WTC11 (cell line): ENCODE measurements at places on chromosomes 12 and 14. TPM values are rescaled to one million over a fixed set of nuclear protein-coding genes. Genes with fewer than 3 reads are reported as not detected.

- no peak for DNase-seq
These were observed 115.7 kb downstream of the LLPH start for GRCh38 chr12:66014818-66015217.

DNA sequence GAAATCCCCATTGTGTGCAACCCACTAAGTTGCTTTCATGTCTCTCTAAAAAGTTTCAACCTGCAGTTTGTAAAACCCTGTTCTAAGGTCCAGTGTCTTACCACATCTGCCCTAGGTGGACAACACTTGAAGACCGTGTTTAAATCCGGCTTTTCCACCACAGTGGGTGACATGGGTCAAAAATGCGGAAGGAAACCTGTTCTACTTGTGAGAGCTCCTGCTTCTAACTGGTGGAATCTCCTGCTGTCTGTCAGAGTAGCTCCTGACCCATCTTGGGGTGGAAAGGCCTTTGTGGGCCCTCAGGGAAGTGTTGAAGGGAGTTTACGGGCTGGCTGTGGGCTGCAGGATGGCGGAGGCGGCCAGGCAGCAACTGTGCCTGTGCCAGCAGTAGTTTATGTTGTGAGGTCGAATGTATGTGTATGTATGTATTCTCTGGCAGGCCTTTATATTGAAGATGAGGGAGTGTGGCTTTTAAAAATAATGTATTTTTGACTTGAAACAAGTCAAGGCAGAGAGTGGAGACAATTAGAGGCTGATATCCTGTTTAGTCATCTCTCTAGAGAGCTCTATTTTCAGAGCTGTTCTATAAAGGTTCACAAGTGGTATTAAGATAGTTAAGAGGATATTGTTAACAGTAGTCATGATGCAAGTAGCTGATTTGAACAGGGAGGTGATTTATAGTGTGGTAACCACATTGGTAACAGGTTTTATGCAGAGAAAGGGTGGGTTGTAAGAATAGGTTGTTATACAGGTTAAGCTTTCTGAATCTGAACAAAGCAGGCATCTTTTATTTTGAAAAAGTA lies 67.0 kb downstream of the PRKCH start:
- DNase-seq = no peak

Gene BIN2
- total RNA-seq = 0.14 to 0.44 TPM (median 0.20 TPM) in 3 replicates

DNA sequence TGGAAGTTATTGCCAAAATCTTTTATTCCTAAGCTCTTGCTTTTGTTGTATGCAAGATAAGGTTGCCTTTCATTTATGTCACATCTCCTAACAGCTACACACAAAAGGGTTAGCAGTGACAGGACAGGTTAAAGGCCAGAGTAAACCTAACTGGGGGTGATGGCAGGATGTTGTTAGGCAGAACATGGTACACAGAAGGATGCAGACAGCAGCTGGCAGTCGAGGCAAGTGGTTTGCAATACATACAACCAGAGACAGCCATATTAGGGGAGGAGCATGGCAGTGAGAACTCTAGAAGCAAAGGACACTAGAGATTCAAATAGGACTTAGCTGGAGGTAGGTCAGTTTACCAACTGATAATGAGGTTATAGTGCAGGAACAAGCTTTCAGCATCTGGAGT lies 2.7 kb upstream of the ABCD2 start:
- no peak for DNase-seq

- no peak for DNase-seq
These were observed 48.9 kb downstream of the AMN start for GRCh38 chr14:102971314-102971713.

Gene CACNA1C
- 1.7 to 2.2 TPM (median 2.1 TPM) in 3 replicates for total RNA-seq

Gene TTC6
- total RNA-seq = 0.09 to 0.11 TPM in 2 of 3 replicates, not detected in the other

DNA sequence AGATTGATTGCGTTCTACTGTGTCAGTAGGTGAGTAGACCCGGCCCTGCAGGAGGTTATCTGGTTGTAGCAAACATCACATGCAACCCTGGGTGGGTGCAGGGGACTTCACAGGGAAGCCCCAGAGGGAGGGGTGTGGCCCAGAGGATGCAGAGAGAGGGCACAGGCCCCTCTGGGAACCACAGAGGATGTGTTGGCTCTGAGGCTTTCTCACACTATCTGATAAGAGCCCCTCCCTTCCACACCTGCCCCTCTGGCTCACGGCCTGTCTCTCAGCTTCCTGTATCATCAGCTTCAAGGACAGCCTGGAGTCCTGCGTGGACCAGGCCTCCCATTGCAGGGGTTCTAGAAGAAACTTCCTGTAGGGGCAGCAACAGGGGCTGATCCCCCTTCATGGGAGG lies 101.9 kb downstream of the RIN3 start:
- DNase-seq = no peak

Gene CIROP
- 0.07 to 0.11 TPM in 2 of 3 replicates, not detected in the other for total RNA-seq

- no peak for DNase-seq
These were observed 257.3 kb downstream of the GLT1D1 start for GRCh38 chr12:129110575-129110974.

Gene CEBPE
- not detected in 3 replicates for total RNA-seq

- DNase-seq = no peak
These were observed 26.0 kb downstream of the ERGIC2 start for GRCh38 chr12:29354954-29355353.

DNA sequence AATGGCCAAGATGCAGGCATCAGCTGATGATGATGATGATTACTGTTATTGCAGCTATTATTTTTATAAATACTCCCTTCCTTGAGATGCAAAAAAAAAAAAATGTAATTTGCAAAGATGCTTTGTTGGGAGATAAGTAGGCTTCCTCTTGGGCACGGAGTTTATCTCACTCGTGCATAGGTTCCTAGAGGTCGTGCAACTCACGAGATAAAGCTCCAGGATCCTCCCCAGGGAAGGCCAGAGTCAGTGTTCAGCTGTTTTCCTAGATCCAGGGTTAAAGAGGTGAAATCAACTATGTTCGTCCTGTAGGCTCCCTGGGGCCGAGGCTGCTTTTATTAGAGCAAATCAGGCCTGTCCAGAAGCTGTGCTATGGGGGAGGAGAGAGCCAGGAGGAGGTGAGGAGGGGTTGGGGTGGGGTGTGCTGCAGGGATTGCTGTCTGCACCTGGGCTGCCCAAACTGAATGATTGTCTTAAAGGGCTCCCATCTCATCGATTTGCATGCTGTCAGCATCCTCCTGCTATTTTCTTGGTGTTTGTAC lies 270.3 kb downstream of the NRXN3 start:
- DNase-seq = no peak

DNA sequence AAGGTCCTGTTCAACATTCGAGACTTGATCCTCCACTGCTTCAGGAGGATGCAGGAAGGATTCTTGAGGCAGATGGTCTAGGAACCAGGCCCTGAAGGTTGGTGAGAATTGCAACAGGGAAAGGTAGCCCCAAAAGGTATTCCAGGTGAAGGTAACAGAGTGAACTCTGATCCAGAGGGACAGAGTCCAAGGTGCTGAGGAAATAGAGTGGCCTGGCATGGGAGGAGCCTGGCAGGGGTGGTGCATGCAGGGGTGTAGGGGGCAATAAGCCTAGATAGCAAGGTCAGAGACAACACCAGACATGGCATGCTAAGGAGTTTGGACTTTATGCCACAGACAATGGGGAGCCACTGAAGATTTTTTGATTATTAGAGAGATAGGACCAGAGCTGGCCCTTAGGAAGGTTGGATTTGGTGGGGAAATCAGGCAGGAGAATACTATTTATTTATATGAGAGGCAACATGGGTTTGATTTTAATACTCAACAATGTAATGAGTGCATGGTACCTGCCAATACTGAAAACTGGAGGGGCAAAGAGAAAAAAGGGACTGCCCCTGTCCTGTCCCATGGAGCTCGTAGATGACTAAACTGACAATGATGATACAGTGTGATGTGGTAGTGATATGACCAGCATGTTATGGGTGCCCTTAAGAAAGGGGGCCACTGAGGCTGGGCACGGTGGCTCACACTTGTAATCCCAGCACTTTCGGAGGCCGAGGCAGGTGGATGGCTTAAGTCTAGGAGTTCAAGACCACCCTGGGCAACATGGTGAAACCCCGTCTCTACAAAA lies 50.5 kb upstream of the TMED10 start:
- DNase-seq = no peak

Gene CLEC2A
- total RNA-seq = 2.1 to 3.5 TPM (median 2.7 TPM) in 3 replicates
